ENCODE measurements at places on chromosomes 1 and 21.

DNA sequence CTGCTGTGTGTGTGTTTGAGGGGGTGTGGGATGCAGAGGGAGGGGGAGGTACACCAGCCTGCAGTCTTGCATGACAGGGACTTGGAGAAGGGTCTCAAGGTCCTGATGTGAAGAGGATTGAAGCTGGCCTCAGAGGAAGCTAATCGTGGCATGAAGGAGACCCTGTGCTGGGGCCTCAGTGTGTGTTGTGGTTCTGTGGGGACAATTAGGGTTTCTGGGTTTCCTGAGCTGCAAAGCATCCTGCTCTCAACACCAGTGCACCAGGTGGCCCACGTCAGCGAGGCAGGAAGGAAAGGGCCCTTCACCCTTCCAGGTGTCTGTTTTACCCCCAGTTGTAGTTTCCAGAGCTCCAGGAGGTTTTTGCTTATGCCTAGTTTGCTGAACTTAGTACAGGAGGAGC lies 52.8 kb downstream of the TENT5C start:
- no peak for DNase-seq

- DNase-seq, result peak; percentile 46
These were observed 429.6 kb downstream of the USP25 start for GRCh38 chr21:16159213-16159970.

DNA sequence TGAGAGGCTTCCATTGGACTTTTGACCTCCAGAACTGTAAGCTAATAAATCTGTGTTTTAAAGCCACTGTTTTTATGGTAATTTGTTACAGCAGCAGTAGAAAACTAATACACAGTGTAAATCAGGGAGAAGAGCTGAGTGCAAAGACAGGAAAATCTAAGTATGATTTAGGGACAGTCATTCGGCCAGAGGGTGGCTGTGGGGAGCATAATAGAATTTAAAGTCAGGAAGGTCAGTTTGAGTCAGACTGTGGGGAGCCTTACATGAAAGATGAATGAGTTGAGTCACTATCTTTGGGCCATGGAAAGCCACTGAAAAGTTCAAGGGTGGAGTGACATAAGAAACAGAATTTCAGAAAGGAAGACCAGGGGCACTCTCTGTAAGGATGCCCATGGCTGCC lies 52.4 kb upstream of the SSX2IP start:
- DNase-seq, result peak; percentile 23

- DNase-seq, result no peak
These were observed 414.6 kb downstream of the LMO4 start for GRCh38 chr1:87743256-87743655.

DNA sequence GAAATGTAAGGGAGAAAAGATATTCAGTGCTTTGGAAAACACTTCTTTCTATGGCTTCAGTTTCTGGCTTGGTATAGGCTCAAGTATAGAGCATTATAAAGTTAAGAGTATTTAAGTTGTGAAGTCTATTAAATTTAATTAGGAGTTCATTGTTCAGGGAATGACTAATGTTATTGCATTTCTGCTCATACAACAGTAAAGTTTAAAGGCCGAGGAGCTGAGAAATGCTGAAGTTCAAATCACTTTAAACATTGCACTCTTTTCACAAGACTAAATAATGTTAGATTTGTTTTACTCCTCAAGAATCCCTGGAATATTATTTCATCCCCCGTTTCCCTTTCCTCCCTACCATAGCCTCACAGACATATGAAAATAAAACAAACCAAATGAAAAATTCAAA lies 30.1 kb downstream of the RGS5 start:
- no peak for DNase-seq

GRCh38 chr21:37368541-37369279 lies 2.1 kb downstream of the DYRK1A start:
- DNase-seq, result peak; percentile 93

DNA sequence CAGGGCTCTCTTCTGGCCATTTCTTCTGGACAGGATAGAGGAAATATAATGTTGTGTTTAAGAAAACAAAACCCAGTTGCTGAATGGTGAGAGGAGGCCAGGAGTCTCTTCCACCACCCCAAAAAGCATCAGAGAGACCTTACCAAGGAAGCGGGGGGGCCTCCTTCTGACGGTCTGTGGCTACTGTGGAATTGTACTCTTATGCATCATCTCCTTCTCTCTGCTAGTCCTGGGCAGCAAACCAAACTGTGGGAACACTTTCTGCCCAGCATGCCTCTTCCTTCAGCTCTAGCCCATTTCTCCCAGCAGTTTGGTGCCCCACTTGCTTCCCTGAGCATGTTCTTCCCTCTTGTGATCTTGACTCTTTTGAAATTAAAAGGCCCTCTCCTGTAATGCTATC lies 157.7 kb downstream of the HHIPL2 start:
- no peak for DNase-seq

- peak; percentile 7 for DNase-seq
These were observed at the start of gene CCDC181 for GRCh38 chr1:169427081-169427641. Gene CCDC181 (minus strand): TSS chr1:169427474. CDS start chr1:169424927, 2,547 bp downstream.

DNA sequence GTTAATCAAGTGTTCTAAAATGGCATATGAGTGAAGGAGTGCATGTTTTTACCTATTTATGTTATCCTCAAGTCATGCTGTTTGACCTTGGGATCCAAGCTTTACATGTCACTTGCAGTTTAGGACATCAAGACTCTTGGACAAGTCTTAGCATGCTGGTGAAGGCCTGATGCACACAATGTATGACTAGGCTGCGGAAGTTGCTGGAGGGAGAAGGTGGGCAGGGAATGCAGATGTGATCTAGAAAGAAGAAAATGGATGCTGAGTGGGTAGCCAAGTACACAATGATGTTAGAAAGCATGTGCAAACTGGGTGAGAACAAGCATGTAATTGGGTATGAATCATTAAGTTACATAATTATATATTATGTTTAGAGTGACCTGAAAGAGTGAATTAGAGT lies 301.8 kb downstream of the BRINP2 start:
- peak; percentile 89 for DNase-seq

DNA sequence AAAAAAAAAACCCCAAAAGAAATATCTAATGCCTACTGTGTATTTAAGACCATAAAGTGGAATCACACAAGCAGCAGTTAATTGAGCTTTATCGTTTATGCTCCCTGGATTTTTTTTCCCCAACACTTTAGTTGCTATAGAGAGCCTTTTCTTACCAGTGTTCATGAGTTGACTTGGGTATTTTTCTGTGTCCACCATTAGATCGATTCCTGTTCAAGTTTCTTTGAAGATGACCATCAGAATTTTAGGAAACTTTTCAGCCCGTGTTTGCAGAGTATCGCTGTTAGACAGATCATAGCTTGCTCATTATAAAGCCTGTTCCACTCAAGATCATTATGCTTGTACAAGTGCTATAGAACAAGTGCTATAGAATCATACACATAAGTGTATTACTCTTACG lies 1.5 kb downstream of the RALGPS2 start:
- DNase-seq, result peak; percentile 12

- peak; percentile 39 for DNase-seq
These were observed 19.9 kb downstream of the LGR6 start for GRCh38 chr1:202213361-202214088.

DNA sequence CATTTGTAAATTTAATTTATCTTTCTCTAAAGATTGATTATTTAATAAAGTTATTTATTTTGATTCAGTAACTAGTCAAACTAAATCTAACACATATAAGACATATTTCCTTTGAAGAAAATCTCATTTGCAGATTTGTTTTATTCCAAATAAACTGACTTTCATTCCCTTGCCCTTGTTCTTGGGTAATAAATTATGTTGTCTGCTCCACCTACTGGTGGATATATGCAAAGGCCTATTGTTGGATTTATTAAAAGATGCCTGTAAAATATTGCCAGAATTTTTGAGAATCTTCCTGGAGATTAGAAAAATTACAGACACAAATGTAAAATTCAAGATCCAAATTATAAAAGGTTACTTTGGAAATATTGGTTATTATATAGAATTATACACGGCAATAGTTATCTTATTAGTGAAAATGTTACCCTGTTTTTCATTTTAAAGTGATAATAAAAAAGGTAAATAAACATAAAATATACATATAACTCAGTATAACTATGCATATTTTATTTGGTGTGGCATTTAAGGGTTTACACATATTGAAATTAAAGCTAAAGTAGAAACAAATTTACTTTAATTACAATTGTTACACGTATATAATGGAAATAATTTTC lies 116.1 kb downstream of the SPATA17 start:
- peak; percentile 44 for DNase-seq

GRCh38 chr1:160338580-160338979 lies 4.5 kb downstream of the COPA start:
- no peak for DNase-seq

- DNase-seq, result no peak
These were observed 70.4 kb upstream of the TTLL7 start for GRCh38 chr1:84069236-84069845.

GRCh38 chr1:231842441-231842840 lies 215.9 kb downstream of the DISC1 start:
- DNase-seq, result no peak

DNA sequence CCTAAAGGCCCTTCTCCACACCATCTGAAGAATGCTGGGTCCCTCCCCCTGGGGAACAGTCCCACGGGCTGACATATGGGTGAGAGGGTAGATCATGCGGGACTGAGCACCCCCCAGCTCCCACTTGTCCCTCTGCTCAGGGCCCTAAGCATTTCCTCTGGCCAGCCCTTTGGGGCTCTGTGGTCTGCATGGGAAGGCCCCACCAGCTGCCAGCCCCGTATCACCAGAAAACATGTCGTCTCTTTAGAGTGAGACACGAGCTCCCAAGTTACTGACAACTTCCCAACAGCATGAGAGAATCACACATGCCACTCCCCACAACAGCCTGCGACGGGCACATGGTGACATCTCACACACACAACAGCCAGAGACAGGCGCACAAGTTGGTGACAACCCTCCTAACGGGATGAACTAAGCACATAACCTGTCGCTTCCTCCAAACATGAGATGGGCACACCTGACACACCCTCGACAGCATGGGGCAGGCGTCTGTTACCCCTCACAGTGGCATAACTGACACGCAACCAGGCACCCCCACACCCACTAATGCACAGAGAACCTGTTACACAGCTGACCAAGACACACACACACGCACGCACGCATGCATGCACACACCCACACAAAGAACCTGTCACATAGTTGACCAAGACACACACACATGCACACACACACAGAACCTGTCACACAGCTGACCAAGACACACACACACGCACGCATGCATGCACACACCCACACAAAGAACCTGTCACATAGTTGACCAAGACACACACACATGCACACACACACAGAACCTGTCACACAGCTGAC lies 41.2 kb downstream of the AHDC1 start:
- DNase-seq, result no peak

DNA sequence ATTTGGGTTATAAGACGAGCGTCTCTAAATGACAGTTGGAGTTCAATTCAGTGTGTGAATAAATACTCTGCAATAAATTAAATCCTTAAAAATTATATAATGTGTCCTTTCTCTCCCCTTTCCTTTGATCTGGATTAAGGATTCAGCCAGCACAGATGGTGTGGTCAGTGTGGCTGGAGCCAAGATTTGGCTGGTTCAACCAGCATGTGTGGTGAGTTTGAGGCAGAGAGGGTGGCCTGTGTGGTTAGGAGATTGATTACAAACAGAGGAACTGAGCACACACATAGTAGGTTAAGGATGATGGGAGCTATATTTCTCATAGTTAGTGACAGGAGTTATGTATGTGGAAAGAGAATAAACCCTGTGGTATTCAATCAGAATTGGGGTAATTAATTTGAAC lies 14.2 kb upstream of the AMIGO1 start:
- no peak for DNase-seq

DNA sequence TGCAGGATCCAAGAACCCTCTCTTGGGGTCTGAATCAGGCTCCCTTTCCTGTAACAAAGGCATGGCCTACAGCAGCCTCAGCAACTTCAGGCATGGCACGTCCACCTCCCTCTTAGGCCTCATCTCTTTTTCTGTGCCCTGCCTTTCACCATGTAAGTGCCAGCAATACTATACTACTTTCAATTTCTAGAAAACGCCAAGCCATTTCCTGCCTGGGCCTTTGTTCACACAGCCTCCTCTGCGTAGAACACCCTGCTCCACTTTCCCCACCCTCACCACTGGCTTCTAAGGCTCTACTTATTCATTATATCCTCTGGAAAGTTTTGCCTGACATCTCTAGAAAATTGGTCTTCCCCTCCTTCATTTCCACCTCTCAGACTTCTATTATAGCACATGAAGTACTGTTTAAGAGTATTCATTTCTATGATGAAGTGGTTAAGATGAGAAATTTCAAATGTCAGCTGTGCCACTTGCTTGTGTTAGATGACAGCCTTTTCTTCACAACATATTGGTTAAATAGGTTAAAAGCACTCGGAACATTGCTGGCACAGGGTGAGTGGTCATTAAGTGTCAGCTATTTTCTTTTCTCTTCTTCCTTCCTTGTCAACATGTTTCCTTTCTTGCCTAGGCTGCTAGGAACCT lies 41.6 kb upstream of the VWA5B1 start:
- DNase-seq, result no peak

DNA sequence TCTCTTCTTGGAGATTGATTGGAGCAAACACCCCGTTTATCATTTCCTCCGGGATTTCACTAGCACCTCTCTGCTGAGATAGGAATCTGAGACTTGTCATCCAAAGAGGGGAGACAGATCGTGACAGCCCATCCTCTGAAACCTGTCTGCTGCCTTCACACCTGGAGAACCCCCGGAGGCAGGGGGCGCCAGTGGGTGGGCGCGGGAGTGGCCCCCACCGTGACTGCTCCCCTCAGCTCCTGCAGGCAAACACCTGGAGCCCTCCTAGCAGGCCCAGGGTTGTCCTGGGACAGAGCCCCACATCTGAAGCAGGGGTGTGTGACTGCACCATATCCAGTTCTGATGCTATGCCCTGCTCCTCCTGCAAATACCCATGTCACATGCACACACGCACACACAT lies 209.5 kb upstream of the POU3F1 start:
- DNase-seq, result no peak

GRCh38 chr1:80646053-80646452 lies 1154.7 kb upstream of the ADGRL2 start:
- DNase-seq, result no peak

DNA sequence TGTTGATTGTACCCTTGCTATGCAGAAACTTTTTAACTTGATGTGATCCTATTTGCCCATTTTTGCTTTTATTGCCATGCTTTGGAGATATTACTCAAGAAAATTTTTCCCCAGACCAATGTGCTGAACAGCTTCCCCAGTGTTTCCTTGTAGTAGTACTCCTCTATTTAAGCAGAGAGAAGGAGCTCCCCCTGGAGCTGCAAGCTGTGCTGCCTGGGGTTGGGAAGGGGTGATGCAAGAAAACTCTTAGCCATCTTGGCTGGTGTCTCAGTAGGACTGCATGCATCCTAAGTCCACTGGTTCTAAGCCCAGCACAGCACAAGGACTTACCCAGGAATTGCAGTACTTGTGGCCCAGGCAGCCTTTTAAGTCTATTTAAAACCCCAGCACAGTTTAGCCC lies 121.6 kb downstream of the NTMT2 start:
- DNase-seq, result peak; percentile 3

DNA sequence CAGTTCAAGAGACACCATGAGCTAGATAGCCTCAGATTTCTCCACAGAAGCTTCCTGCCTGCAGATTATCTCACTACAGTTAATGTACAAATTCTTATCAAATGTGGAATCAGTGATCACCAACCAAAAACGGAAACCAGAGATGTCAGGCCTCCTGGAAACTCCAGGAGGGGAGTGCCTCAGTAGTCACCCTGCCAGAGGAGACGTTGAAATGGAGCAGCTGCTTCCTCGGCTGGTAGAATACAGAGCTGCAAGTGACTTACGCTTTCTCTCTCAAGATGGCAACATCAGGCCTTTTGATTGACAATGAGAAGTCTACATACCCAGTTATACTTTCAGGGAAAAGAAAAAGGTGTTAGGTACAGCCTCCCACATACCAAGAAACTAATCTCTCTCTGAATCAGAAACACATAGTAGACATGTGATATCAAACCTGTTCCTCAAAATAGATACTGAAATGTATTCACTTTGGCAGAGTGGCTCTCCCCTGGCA lies 52.2 kb downstream of the ACP6 start:
- DNase-seq, result no peak
